Iris pigment epithelial cell (primary cell): ENCODE measurements at places on chromosomes 6 and 20.

GRCh38 chr20:50594591-50595432 lies 84.6 kb downstream of the PTPN1 start:
- no peak for DNase-seq

DNA sequence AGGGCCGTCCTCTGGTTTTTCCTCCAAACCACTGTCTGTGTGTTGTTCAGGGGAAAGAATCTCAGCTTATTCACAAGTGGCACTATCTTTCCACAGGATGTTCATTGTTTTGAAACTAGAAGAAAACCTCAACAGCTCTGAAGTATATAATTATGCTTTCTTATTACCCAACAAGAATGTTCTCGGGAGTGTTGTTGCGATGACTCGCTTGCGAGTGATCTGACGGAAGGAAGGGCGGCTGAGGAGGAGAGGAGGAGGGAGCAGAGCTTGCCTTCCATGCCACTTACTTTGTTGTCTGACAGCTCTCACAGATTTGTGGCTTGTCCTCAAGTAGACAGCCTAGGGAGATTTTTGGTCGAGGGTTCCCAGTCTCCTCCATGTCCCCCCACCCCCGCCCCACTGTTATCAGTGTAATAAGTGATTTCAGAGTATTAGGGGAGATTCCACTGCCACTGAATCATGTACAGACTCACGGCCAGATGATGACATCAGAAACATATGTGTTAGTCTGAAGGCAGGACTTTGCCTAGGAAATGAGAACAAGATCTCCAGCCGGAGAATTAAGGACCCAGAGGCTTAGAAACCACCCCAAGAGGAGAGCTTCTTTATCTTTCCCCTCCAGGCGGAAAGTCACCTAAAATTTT lies 80.7 kb upstream of the CCN6 start:
- peak; percentile 98 for DNase-seq

DNA sequence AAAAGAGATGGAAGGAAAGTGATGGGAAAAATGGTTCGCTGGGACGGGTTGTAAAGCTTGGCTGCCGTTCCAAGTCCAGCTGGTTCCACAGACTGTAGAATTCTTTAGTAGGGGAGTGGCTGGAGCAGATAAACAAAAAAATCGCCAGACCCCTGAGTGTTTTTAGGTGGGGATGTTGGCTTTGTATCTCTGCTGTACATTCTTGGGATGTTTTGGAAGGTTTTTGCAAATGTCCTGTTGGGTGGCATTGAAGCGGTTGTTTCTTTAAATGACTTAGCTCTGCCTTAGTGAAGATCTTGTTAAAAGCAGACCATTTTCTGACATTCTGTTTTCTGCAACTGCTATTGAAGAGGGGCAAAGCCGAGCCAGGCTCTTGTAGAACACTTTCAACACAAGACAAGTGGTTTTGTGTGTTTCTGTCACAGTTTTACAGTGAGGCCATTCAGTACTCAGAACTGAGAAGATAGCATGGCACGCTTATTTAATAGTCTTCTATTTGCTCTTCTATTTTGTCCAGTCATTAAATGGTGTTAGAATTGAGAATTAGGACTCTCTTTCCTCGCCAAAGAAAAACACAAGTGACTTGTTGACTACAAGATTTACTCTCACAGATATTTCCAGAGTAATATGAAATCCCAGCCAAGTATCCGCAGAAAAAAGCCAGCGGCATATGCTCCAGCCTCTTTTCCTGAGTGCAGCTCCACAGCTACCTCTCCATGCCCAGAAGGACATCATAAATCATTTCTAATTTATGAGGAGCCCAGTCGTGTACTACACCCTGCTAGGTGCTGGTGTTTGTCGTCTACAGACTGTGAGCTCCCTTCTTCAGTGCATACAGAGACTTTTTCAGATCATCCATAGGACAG lies 65.8 kb downstream of the PHACTR2 start:
- DNase-seq = peak; percentile 34

DNA sequence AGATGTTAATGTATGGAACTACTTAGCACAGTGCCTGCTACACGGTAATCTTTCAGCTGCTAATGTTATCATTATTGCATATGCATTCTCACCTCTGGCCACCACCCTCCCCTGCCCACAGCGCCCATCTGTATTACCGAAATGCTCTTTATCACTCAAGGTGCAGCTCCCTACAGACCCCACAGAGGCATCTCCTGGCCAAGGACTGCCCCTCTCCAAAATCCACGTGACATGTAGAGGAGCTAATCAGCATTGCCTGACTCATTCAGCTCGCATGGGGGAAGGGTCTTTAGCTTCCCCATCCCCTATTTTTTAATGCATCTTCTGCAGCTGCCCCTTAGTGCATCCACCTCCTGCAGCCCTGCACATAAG lies 41.8 kb downstream of the SLC22A23 start:
- no peak for DNase-seq

DNA sequence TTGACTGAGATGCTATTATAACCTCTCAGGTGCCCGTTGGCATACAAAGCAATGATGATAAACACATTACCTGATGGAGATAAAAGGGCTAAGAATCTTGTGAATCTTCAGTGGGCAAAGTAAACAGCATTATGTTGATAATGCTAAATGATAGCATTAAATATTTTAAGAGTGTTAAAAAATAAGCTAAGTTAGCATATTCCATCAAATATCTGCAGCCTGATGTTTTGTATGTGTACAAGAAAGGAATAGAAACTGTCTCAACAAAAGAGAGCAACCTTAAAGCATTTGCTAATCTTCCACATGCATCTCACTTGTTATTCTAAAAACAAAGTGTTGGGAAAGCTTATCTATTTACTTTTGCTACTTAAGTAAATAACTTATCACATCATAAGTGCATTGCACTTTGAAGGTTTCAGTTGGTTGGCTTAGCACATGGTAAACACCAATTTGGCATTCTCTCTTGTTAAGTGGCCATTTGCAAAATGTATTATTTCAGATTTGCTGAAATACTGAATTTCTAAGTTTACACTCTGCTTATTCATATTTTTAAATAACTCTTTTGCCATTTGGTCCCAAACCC lies 151.6 kb downstream of the SYNDIG1 start:
- no peak for DNase-seq

DNA sequence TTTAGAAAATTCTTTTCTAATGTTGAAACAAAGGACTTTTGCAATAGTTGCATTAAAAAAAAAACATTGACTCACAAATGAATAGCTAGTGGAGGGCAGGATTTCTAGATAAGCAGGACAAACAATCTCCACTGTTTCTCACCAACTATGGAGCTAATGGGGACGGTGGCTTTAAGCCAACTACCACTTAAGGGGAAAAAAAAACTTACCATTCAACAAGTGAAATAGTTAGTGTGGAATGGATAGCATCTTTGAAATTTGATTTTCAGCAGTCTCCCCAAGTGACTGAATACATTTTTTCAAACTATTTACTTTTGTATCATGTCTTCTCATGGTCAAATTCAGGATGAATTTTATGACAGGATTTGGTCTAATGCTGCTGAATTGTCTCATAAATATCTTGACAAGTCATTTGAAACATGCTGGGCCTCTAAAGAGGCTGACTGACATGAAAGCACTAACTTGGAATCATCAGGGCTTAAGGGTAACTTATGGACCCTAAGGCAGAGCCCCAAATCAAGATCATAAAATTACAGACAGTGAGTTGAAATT lies 100.5 kb downstream of the EYA4 start:
- peak; percentile 90 for DNase-seq

DNA sequence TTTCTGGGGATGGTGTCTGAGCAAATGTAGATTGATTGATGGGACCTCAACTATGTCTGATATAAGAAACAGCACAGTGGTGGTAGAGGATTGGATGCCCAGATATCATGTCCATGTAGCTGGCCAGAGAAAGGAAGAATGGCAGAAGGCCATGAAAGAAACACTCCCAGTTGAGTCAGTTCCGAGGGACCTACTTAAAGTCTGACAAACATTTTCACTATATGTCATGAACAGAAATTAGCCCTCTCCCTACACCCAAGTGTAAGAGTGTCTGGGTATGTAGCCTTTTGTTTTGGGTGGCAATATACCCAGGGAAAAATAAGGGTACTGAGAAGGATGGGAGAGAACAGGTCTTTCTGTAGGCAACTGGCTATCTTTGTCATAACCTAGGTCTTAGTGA lies 434.2 kb downstream of the BCKDHB start:
- no peak for DNase-seq

- DNase-seq = no peak
These were observed 6.3 kb upstream of the RPN2 start for GRCh38 chr20:37172836-37173235.

DNA sequence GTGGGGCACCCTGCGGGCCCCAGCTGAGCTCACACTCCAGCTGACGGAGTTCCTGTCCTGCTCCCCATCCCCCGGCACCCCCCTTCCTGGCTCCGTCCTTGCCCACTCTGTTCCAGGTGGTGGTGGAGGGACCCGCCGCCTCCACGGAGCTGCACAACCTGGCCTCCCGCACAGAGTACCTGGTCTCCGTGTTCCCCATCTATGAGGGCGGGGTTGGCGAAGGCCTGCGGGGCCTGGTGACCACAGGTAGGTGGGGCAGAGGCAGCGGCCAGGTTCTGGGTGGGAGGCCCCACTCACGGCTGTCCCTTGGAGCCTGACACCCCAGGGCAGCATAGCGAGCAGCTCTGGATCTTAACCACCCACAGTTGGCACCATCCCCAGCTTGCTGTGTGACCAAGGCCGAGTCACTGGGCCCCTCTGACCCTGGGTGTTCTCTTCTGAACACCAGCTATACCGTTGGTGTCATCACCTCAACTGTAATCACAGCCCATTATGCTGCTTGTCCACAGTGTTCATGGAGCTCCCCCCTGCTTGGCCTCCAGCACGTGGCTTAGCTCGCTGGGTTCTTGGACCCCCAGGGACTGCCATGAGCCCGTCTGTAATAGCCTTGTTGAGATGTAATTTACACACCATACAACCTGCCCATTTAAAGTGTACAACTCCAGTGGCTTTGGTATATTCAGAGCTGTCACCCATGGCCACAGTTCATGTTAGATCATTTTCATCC lies 17.4 kb downstream of the COL20A1 start:
- DNase-seq = no peak

- no peak for DNase-seq
These were observed at the start of gene PTGIS for GRCh38 chr20:49567421-49568277. Gene PTGIS, minus strand, starts transcription at chr20:49568137. Its CDS starts 21 bp downstream, at chr20:49568116.

DNA sequence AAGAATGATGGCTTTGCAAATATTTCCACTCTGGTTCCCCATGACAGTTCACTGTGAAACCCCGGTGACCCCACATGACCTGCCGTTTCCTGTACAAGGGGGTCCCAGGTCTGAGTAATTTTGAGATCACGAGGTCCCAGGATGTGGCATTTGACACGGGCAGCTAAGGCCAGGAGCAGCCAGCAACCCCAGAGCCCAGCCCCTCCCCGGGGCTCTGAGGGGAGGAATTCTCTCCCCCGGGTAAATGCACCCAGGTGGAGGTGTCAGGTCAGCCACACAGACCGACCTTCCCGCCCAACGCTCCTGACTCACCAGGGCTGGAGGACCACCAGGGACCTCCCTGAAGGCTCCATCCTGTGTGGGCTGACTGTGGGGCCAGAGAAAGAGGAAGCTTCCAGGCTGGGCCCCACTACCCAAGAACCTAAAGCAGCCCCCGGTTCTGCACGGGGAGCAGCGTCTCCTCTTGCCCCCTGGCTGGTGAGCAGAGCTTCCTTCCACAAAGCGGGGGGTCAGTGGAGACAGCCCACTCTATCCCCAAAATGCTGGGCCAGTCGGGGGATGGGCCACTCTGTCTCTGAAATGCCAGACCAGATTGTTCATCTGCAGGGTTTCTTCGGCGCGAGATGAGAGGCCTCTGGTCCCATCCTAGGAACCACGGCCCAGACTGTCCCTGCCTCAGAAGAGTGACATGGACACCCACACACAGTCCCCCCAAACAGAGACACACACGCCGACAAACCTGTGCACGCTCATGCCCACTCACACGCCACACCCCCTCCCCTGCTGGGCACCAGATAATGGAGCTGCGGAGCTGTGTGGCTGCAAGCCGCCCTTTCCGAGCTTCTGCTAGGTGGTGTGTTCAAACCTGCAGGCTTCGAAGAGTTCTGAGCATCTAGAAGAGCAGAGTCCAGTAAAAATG lies 23.4 kb upstream of the SLCO4A1 start:
- no peak for DNase-seq

GRCh38 chr6:159693128-159693893 lies at the start of gene SOD2:
Gene SOD2, minus strand, starts transcription at chr6:159693241. Its CDS starts 74 bp downstream, at chr6:159693167.
- peak; percentile 82 for DNase-seq

DNA sequence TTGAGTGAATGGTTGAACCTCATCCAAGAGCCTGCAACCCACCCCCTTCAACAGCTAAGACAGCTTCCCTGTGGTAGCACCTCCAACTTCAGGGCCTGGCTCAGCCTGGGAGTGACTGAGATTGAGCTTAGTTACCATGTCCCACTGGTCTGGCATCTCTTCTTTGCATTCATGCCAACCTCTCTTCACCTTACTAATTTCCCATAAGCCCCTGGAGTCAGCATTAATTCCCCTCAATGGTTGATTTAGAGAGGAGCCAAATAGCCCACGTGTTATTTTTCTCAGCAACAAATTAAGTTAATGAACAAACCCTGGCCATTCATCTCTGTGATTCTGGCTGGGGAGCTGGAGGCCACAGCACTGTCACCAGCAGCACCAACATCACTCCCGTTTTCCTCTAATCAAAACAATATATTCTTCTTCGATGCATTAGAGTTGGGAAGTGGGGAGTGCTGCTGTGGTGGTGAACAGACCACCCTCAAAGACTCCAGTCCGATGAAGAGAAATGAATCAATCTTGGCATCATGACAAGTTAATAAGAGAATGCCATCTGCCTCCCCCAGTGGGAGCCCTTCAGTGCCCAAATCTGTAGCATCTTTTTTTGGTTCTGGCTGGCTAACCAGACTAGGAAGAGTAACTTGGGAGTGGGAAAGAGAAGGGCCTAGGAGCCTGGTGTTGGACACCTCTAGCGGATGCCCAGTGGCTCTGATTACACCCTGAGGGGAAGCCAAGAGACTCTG lies 316.9 kb upstream of the RNF24 start:
- no peak for DNase-seq

GRCh38 chr20:3276680-3277015 lies 37.7 kb upstream of the SLC4A11 start:
- peak; percentile 36 for DNase-seq

DNA sequence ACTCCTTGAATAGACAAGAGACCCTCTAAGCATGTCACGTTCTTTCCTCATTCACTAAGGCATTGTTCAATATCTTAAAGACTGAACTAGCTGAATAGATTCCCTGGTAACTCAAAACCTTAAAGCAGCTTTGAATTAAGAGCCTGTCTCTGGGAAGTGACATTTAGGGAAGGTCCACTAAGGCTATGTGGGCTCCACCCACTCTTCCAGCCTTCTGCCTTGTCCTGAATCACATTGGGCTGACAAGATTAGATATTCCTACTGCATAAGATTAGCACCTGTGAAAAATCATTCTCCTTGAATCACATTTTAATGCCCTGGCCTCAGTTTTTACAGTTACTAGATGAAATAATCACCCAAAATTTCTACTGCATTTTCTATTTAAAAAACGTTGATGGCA lies 36.3 kb downstream of the CLIC5 start:
- DNase-seq = no peak

DNA sequence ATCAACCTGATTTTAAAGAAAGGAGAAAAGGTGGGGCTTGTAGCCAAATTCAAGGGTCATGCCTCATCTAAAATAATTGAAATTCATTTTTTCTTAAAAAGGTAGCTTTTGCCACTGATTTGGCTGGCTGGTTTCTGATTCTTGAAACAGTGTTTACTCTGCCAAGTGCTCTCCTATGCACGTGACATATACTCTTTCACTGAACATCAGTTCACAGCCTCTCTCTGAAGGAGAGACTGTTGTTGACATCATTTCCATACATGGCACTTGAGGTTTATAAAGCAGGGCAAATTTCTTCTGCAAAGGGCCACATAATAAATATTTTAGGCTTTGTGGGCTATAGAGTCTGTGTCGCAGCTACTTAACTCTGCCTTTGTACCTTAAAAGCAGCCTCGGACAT lies 40.4 kb upstream of the DOK5 start:
- DNase-seq = no peak
